ENCODE measurements at places on chromosomes 6 and 20.
A peak's percentile ranks its signal among the peaks of the same experiment; 100 is the strongest.

DNA sequence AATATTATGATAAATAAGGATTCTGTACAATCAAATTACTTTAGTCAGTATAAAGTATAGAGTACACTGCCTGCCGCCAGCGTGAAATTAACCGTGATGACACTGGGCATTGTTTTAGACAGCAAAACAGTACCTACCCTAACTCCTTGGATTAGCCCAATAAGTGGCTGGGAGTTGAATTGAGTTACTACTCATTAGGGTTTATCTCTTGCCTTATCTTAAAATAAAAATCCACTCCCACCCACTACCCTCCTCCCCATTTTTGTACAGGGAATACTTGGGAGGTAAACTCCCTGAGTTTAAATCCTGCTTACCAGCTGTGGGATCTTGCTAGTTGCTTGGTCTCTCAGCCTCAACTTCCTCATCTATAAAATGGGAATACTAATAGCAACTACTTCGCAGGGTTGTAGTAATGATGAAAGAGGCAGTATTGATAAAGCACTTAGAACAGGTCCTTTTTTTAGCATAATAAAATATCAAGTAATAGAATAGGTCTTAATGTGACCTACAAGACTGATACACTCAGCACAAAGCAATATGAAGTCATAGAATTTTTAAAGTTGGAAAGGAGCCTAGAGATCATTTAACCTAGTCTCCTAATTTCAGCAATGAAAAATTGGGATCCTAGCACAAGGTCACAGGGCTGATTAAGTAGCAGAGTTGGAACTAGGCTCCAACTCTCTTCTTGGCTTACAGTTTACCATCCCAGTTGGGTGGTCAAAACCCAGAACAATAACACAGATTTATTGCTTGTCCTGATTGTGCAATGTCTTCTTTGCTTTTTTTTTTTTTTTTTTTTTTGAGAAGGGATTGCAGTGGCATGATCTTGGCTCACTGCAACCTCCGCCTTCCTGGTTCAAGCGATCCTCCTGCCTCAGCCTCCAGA is 23.8 kb downstream of the PHACTR2 start:
- no peak for DNase-seq

- no peak for DNase-seq
Observed at GRCh38 chr6:19309661-19310060, 527.5 kb upstream of the ID4 start.

- no peak for DNase-seq
Observed at GRCh38 chr6:49050584-49050983, 412.5 kb downstream of the MMUT start.

DNA sequence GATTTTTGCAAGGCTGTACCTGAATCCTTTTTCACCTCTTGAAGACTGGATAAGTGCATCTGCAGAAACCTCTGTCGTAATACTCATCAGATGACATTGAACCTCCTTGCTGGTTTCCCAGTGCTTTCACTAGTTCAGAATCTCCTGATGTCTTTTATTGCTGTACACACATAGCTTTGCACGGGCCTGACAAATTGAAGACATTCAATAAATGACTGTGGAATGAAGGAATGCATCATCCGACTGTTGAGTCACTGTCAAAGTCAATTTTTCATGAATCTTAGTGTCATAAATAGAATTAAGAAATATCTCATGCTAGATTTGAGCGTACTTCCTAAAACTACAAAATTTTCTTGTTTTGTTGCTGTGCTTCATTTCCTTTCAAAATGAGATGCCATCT is 598.2 kb upstream of the MAP3K7 start:
- DNase-seq, result peak; percentile 27

GRCh38 chr20:3813848-3814581 is 6.3 kb upstream of the AP5S1 start:
- DNase-seq, result no peak

DNA sequence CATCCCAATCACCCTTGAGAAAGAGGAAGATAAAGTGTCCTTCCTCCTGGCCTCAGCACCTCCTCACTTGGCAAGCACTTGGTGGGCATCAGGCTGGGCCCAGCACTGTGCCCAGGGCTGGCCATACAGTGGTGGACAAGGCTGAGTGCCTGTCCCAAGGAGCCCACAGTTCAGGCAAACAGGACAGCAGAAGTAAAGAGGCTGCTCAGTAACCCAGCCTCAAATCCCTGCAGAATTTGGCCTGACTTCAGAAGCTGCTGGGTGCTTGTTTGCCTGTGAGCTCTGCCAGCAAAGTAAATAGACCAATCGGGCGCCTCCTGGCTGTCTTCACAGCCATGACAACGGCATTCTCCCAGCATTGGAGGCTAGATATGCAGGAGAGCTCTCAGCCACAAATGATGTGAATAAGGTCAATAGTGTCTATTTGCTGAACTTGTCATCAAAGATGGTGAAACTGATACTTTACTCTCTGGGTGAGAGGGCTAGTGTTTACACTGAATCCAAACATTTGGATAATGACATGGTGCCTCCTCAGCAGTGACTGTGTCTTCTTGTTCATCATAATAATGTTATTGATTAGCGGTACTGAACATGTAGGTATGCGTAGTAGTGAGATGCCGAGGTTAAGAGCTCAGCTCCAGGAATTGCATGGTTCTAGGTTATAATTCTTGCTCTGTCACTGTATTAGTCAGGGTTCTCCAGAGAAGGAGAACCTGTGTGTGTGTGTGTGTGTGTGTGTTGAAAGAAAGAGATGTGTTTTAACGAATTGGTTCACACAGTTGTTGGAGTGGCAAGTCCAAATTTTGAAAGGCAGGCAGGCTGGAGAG is 36.9 kb upstream of the FANCE start:
- DNase-seq, result peak; percentile 67

DNA sequence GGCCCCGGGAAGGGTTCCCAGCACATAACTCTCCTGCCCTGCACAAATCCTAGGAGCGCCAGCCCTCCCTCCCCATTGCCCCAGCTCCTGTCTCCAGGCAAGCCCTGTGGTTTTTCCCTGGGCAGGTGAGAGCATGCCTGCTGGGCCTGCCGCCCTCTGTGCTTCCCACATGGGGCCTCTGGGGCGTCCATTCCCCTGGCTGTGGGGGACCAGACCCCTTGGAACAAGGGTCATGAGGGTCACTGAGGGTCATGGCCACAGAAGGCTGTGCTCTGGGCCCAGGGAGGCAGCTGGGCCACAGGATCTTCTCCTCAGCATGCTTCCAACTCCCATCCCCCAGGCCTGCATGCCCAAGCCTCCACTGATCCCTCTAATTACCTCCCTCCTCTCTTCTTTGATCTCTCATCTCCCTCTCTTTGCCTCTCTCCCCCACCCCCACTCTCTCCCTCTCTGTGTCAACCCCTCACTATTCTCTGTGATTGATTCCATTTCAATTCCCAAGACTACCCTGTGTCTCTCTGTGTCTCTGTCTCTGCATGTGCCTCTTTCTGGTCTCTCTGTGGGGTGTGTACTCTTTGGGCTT is 6.1 kb downstream of the MDFI start:
- DNase-seq, result no peak

DNA sequence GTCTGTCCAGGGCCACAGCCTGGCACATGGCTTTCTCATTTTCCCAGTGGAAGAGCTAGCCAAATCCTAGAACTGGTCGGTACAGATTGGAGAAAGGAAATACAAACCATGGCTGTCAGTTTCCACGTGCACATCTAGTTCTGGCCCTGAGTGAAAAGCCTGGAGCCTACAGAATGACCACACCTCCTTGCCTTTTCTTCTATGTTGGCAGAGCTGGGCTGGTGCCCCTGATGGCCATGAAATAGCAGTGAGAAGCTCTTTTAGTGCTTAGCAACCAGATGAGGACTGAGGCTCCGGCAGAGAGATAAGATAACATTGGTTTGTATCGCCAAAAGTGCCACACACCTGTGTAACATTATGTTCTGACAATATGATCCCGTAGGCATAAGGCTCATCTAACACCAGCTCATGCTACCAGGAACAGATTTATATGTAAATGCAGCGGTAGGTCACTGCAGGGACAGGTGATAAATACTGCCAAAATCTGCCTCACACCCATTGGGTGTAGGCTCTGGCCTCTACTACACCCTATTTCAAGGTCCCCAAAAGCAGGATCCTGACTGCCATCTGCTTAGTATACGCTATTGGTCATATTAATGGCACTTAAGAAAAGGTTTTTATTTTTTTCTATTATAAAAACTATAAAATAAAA is 39.9 kb upstream of the TBC1D7 start:
- DNase-seq, result no peak
